ENCODE measurements at places on chromosomes 11 and 22.
A peak's percentile ranks its signal among the peaks of the same experiment; 100 is the strongest.

GRCh38 chr11:133974836-133975487, 18.2 kb upstream of the IGSF9B start:
- DNase-seq: no peak

- DNase-seq: no peak
Measured at GRCh38 chr11:131656839-131657211, 286.4 kb downstream of the NTM start.

GRCh38 chr11:46075168-46075567, 46.1 kb downstream of the PHF21A start:
- no peak for DNase-seq

DNA sequence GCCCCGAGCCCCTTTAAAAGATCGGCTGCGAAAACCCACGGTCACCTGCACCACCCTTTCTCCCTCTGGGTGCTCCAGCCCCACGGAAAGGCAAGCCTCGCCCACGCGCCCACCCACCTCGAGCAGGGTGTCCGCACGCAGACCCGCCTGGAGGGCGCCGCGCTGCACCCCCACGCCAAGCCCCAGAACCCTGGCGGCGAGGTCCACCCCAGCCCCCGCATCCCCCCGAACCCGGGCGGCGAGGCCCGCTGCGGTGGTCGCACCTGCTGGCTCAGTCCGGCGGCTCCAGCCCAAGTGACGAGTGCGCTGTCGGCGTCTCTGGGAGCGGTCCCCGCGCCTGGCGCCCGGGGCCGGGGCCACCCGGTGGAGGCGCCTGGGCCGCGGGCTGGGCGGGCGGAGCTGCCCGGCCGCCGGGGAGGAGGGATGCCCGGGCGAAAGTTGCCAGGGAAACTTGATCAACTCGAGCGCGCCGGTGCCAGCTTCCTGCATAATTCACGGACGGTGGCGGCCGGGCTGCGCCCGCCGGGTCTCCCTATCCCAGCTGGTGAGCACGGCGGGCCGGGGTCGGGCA, 1.1 kb downstream of the SHANK2 start:
- DNase-seq: no peak

DNA sequence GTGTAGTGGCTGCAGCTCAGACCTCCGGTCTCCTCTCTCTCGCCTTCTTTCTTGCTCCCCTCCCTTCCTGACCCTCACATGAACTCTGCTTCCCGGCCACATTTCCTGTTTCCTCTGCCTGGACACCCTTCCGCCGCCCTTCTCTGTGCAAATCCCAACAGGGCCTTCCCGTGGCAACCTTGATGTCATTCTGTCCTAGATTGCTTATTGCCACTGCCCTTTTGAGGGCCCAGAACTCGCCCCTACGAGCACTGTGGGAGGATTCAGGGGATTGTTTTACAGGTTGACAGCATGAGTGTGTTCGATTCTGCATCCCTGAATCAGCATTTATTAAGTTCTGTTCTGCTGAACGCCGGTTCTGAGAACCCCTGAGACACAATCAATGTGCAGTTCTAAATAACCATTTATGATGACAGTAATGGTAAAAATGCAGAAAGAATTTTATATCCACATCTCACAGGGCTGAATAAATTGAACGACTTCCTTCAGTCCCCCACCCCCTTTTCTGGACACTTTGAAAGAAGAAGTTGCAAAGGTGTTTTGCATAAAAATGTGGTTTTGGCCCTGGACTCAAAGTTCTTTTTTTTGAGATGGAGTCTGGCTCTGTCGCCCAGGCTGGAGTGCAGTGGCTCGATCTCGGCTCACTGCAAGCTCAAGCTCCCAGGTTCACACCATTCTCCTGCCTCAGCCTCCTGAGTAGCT, 6.4 kb downstream of the BATF2 start:
- DNase-seq: no peak

GRCh38 chr11:61266602-61267001, 25.6 kb downstream of the PGA5 start:
- DNase-seq: no peak

DNA sequence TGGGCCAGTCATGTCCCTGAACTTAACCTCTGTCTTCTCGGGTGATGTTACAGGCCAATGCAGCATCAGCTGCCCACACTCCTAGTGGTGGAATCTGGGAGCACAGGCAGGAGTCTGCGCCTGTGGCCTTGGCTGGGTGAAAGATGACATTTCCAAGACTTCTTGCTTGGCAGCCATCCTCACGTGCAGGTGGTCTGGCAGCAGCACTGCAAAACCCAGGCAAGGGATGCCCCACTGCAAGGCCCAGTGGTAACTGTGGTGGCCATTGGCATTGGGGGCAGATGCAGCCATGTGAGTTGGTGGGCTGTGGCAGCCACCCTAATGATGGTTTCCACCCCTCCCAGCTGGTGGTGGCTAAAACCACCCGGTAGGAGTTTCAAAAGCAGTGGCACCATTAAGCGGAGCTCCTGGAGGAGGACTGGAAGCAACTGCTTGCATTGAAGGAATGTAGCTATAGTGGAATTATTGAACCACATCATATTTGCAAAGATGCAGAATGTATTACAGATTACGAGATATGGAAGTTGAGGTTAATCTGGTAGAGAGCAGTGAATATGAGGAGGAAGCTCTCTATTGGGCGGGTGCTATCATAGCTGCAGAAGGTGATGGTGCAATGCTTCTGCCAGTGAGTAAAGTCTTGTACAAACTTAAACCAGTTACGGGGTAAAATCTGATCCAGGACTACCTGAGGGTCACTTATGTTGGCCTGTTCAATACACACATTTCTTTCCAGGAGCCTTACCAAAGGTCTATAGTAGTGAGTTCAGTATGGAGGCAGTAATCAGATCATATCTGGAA, 120.7 kb upstream of the TOP3B start:
- DNase-seq: peak; percentile 21

GRCh38 chr11:118180300-118180703, 3.9 kb upstream of the SCN2B start:
- DNase-seq: peak; percentile 55

GRCh38 chr11:46181843-46182424, 60.7 kb upstream of the PHF21A start:
- DNase-seq: no peak

- no peak for DNase-seq
Measured at GRCh38 chr11:57303280-57303989, 21.3 kb downstream of the TNKS1BP1 start.

- DNase-seq: no peak
Measured at GRCh38 chr11:94486068-94486467, 7.6 kb downstream of the MRE11 start.

DNA sequence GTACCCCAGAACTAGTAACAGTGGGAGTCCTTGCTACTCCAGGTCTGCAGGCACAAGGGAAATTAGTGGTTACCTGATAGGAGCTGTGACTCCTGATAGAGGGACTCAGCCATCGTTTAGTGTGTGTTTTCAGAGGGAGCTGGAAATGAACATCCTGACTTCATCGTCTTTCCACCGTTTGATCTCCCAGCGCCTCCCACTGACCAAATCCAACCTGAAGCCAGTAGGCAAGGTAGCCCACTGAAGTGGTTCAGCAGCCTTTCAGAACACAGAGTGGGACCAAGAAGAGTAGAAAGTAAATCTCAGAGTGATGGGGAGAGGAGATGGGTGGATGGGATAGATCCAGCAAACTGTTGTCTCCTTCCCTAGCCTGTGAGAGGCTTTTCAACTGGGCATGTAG, 385.9 kb downstream of the INSC start:
- DNase-seq: no peak

GRCh38 chr22:47213571-47214230, 451.3 kb downstream of the TBC1D22A start:
- peak; percentile 12 for DNase-seq

GRCh38 chr22:43624144-43624998, 187.7 kb downstream of the EFCAB6 start:
- DNase-seq: no peak

DNA sequence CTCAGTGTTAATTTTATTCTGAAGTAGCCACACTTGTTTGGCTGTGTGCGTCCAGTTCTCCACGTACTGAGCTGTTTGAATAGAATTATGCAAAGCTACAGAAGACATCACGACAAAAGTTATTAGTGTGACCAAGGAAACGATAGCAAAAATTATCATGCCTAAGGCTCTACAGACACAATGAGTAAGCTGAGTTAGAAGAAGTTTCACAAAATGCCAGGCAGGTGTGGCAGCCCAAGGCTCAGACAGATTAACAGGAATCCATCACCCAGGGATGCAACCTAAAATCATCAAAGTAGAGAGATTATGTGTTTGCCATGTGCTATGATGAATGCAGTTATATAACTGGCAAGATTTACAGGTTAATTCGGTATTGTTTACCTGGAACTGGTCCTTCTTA, 73.1 kb upstream of the INCENP start:
- no peak for DNase-seq

DNA sequence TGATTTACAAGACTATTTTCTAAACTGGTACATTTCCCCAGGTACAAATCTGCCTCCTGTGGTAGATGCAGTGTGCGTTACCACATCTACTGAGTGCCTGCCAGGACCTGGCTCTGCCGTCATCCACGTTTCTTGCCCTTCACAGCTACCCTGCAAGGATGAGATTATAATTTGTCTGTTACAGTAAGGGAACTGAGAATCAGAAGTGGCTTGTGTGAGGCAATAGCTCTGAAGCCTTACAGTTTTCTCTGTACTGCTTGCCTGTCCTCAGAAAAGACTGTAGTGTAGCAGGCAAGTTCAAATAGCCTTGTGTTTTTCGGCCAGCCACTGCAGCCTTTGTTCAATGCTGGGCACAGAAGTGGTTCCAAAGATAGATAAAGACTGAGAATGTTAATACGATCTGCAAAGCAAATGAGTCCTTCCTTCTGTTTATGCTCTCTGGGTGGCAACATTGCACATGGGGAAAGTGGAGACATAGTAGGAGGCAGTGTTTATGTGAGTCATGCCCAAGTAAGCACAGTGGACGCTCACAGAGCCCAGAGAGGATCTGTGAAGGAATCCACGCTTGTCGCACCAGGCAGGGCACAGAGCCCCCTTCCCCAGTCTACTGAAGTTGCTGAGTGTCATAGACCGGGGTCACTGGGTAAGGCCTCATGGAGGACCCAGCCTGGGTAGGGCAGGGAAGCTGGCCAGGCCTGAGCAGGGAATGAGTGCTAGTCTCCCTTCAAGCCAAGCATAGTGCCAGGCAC, 49.1 kb downstream of the MICAL2 start:
- no peak for DNase-seq

DNA sequence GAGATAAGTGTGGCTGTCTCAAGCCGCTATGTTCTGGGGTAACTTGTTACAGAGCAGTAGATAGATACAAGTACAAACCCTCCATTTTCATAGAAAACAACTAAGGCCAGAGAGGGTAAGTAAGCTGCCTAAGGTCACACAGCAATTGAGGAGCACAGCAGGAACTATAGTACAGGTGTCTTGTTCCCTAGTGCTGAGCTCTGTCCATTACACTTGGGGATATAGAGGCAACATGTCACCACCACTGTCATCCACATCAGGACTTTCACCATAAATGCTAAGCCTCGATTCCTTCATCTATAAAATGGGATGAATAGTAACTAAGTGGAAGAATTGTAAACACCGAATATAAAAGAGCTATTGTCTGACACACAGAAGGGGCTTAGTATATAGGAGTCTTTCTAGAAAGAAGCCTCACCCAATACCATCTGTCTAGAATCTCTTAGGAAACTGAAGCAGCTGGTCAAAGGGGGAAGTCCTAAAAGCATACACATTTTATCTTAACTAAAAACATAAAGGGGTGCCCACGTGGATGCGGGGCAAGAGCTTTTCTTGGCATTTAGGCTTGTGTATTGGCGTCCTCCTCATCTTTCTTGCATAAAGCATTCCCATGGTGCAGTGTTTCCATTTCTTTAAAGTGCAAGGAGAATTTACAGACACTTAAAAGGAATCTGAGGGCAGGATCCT, 93.8 kb upstream of the ALX4 start:
- no peak for DNase-seq

- DNase-seq: no peak
Measured at GRCh38 chr11:60357771-60358170, 20.6 kb upstream of the MS4A7 start.

- DNase-seq: no peak
Measured at GRCh38 chr11:72091292-72091691, 10.6 kb downstream of the LRRC51 start.

- DNase-seq: no peak
Measured at GRCh38 chr11:12845163-12845562, 164.0 kb upstream of the RASSF10 start.

DNA sequence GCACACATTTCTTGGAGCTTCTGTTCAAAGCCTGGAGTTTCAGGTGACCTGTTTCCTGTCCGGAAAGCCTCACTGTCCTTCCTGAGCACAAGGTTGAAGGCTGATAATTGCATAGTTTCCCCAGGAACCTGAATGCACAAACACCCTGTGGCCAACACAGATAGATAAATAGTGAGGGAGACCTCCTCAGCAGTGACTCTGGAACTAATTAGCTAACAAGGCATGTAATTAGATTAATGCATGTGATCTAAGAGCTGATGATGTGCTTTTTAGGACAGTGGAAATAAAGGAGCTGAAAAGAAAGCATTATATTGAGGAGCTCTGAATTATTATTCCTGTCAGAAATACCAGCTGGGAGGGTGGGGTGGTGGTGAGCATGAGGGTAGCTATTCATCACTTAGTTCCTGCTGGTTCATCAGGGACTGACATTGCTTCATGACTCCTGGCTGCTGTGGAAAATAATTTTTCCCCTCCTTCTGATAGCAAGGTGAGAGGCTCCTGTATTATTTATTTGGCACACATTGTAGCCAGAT, 101.1 kb downstream of the NELL1 start:
- DNase-seq: no peak

DNA sequence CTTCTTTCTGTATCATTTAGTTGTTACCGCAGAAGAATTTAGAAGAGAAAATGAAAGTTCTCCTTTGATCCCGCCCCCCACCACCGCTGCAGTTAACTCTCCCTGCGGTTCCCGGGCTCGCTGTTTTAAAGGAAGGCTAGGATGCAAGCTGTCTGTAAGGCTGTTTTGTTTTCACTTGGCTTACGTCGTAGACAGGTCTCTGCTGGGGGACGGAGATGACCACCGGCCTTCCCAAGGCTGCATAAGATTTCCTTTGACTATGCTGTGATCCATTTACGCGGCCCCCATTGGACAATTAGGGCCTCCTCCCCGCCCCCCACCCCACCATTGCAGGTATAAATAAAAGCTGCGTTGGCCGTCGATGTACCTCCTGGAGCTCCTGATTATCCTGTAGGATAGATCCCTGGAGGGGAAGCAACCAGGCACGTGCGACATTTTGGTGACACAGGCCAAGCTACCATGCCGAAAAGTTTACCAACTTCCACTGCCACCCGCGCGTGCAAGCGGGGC, 1.4 kb upstream of the CPT1A start:
- DNase-seq: no peak

DNA sequence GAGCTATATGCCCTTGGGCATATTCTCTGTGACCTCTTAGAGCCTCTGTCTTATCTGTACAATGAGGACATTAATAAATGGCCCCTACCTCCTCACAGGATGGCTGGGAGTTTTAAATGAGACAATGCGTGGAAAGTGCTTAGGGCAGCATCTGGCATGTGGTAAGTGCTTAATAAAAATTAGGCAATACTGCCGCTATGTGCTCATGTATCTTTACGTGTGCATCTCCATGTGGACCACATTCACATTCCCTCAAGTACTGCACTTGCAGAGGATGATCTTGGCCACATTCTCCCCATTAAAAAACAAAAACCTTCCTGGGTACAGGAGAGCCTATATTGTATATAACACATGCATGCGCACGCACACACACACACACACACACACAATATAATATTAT, 19.1 kb upstream of the BSX start:
- no peak for DNase-seq

All from HCT116 (cell line).